A549 treated with RU486 at 1 μM for 4 hours (cell line): ENCODE measurements at places on chromosomes 2 and 18. TPM values are rescaled to one million over a fixed set of nuclear protein-coding genes. Genes with fewer than 3 reads are reported as not detected.

The ST8SIA3 gene
- total RNA-seq: not detected in 5 replicates

The CDKL4 gene
- total RNA-seq: not detected in 5 replicates

The C2orf78 gene
- not detected in 5 replicates for total RNA-seq

The KYNU gene
- total RNA-seq: 270 to 353 TPM (median 281 TPM) in 5 replicates

The CD302 gene
- 0.89 to 2.5 TPM (median 2.2 TPM) in 5 replicates for total RNA-seq

The DUSP19 gene
- 0.17 to 0.87 TPM (median 0.45 TPM) in 5 replicates for total RNA-seq

The CHST9 gene
- 0.06 TPM in 1 of 5 replicates, not detected in the others for total RNA-seq

The ADRA2B gene
- 0.06 to 0.10 TPM (median 0.06 TPM) in 4 of 5 replicates, not detected in the other for total RNA-seq

The CCDC93 gene
- total RNA-seq: 10.6 to 15.6 TPM (median 14.1 TPM) in 5 replicates

The SCYGR4 gene
- total RNA-seq: not detected in 5 replicates

The GALNT14 gene
- total RNA-seq: 44.2 to 55.1 TPM (median 48.9 TPM) in 5 replicates

The CXCR1 gene
- not detected in 5 replicates for total RNA-seq

The LHCGR gene
- total RNA-seq: not detected in 5 replicates

The POTEI gene
- total RNA-seq: not detected in 5 replicates

The ADGRF3 gene
- total RNA-seq: 0.10 to 0.22 TPM (median 0.17 TPM) in 3 of 5 replicates, not detected in the others

The CRYGB gene
- total RNA-seq: not detected in 5 replicates

The AUP1 gene
- total RNA-seq: 182 to 257 TPM (median 240 TPM) in 5 replicates

The CCDC74B gene
- total RNA-seq: 5.4 to 7.8 TPM (median 6.5 TPM) in 5 replicates

The CTAGE1 gene
- not detected in 5 replicates for total RNA-seq

The ALK gene
- not detected in 5 replicates for total RNA-seq

The CREG2 gene
- 5.5 to 10.0 TPM (median 8.8 TPM) in 5 replicates for total RNA-seq

The DRC1 gene
- total RNA-seq: 0.14 to 0.61 TPM (median 0.26 TPM) in 4 of 5 replicates, not detected in the other

The CYS1 gene
- 0.90 to 1.6 TPM (median 1.4 TPM) in 5 replicates for total RNA-seq

The CYP26B1 gene
- 11.5 to 16.3 TPM (median 14.2 TPM) in 5 replicates for total RNA-seq

The CCL20 gene
- 3.0 to 5.8 TPM (median 4.3 TPM) in 5 replicates for total RNA-seq

The GNLY gene
- not detected in 5 replicates for total RNA-seq

The KIF1A gene
- total RNA-seq: 0.56 to 0.75 TPM (median 0.66 TPM) in 5 replicates

The RAX gene
- total RNA-seq: not detected in 5 replicates

The VSNL1 gene
- total RNA-seq: not detected in 5 replicates

The ANKRD62 gene
- not detected in 5 replicates for total RNA-seq

The ANKRD30BL gene
- not detected in 5 replicates for total RNA-seq

The CYTIP gene
- total RNA-seq: not detected in 5 replicates

The TXNDC2 gene
- total RNA-seq: 0.06 to 0.38 TPM (median 0.16 TPM) in 5 replicates

The MAPRE3 gene
- 12.3 to 16.4 TPM (median 14.0 TPM) in 5 replicates for total RNA-seq

The GREB1L gene
- 0.95 to 2.5 TPM (median 2.3 TPM) in 5 replicates for total RNA-seq

The MGAT4A gene
- total RNA-seq: 0.85 to 1.6 TPM (median 1.4 TPM) in 5 replicates

The RAB31 gene
- total RNA-seq: 22.1 to 33.5 TPM (median 28.0 TPM) in 5 replicates

The SH3BP4 gene
- 27.6 to 31.4 TPM (median 28.3 TPM) in 5 replicates for total RNA-seq

The CEP76 gene
- total RNA-seq: 5.6 to 8.3 TPM (median 7.8 TPM) in 5 replicates

The TMEM169 gene
- 0.32 to 0.47 TPM (median 0.38 TPM) in 5 replicates for total RNA-seq

The SPEG gene
- total RNA-seq: 5.1 to 7.8 TPM (median 6.5 TPM) in 5 replicates

The TSPYL6 gene
- total RNA-seq: not detected in 5 replicates
